ENCODE measurements at places on chromosomes 1 and 21.
A peak's percentile ranks its signal among the peaks of the same experiment; 100 is the strongest.

- peak; percentile 40 for DNase-seq
These were observed 31.4 kb upstream of the PCBP3 start for GRCh38 chr21:45611939-45612664.

- no peak for DNase-seq
These were observed 196.5 kb downstream of the TOMM20 start for GRCh38 chr1:234932106-234932505.

DNA sequence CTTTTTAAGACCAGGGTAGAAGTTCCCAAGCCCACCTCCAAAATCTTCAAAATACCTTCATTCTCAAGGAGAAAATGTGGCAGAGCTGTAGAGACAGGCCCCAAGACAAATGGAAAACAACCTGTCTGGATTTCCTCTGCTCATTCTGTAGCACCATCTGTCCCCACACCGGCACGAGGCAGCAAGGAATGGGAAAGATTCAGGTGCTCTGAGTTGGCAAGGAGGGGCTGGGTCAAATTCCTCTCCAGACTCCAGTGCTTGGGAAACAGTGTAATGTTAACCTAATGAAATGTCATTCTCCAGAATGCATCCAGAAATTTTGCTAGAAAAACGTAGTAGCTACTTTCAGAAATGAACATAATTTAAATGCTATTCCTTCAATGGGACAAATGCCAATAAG is 9.3 kb downstream of the PABPC4 start:
- no peak for DNase-seq

DNA sequence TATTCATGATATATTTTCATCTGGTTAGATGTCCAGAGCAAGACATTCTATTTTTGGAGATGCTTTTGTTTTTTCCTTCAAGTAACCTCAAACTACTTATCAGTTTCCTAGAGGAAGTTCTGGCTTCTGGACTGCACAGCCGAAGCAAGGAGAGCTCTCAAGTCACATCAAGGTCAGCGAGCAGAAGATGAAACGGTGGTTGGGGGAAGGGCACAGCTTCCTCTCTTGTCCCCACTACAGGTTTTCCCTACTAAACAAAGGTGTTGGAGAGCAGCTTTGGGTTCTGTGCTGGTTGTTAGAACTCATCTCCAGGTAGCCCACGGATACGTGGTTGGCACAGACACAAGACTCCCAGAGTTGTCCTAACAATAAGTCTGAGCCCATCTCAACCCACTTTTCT is 5.1 kb upstream of the PLEKHO1 start:
- DNase-seq, result no peak

GRCh38 chr1:1031659-1032235 is 11.8 kb downstream of the AGRN start:
- DNase-seq, result no peak

DNA sequence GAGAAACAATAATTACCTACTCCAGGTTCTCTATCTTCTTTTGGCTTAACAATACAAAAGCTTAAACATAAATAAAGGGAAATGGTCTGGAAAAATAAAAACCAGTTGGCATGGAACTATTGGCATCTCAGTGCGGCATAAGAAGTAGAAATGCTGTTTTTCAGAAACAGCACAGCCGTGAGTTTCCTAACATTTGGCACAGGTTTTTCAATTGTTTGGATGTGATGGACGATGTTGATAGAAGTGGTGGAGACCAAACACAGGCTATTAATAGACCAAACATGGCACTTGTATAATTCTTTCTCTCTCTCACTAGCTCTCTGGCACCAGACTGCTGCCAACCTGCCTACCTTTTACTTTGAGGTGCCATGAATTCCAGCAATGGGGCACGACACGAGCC is 36.2 kb downstream of the KCNN3 start:
- no peak for DNase-seq

DNA sequence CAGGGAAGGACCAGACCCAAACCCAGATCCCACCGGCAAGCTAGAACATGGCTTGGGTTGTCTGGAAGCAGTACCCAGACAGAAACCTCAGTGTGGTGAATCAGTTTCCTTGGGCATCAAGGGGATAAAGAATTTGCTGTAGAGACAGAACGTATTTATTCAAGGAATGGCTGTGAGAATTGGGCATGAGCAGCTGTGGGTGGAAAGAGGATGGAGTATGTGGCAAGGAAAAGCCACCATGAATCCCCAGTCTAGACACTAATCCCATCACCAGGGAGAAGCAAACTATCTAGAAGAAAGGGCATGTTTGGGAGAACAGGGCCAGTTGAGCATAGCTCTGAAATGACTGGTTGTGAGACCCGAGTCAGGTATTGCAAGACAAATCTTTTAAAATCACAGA is 109.2 kb downstream of the TOMM20 start:
- peak; percentile 43 for DNase-seq

DNA sequence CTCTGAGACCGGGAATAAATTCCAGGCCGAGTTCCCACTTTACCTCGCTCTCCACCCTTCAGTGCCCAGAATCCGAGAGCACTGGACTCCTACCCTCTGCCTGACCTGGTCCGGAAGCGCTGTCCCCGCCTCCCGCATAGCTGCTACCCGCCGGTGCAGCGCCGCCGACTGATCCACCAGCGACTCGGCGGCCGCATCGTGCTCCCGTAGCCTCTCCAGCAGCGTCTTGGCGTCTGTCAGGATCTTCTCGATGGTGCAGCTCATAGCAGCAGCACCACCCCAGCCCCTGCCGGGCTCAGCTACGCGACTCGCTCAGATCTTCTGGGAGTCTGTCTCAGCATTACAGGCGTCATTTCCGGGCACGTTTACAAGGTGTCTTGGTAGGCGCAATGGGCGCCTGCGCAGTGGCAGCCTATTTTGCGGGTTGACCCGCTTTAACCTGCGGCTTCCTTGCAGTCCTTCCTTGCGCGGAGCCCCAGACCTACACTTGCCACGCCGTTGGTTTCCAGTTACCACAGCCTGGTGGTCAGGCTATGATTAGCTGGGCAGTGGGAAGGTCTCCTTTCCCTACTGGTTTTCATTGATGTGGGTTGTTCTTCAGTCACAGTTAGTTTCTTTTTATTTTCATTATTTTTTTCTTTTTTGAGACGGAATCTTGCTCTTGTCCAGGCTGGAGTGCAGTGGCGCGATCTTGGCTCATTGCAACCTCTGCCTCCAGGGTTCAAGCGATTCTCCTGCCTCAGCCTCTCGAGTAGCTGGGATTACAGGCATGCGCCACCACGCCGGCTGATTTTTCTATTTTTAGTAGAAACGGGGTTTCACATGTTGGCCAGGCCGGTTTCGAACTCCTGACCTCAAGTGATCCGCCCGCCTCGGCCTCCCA is at the start of gene SIKE1:
SIKE1 (minus strand) TSS at position 342 of the 883 bp plus-strand sequence; CDS start at position 264, 78 bp downstream.
- DNase-seq, result peak; percentile 95

DNA sequence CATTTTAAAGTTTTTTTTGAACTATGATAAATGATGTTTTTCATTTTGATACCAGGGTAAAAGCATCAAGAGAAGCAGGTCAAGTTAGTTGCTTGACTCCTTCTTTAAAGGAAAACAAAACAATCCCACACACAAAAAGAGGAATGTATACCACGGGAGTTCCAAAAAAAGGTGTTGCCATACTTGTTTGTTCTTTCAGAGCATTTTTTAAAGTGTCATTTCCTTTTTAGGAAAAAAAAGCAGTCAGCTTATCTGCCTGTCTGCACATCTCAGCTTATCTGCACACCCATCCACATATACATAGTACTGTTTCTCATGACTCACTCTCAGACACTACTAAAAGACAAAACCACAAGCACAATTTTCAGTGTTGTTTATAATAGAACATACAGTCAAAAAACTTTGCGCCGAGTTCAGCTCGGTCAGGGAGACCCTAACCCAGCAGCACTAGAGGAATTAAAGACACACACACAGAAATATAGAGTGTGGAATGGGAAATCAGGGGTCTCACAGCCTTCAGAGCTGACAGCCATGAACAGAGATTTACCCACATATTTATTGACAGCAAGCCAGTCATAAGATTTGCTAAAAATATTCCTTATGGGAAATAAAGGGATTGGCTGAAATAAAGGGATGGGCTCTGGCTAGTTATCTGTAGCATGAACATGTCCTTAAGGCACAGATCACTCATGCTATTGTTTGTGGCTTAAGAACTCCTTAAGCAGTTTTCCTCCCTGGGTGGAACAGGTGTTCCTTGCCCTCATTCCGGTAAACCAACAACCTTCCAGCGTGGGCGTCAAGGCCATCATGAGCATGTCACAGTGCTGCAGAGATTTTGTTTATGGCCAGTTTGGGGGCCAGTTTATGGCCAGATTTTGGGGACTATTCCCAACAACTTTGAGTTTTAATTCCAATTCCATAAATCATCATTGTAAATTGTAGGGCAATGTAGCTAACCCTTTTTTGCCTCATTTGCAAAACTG is 11.4 kb upstream of the MNDA start:
- no peak for DNase-seq

DNA sequence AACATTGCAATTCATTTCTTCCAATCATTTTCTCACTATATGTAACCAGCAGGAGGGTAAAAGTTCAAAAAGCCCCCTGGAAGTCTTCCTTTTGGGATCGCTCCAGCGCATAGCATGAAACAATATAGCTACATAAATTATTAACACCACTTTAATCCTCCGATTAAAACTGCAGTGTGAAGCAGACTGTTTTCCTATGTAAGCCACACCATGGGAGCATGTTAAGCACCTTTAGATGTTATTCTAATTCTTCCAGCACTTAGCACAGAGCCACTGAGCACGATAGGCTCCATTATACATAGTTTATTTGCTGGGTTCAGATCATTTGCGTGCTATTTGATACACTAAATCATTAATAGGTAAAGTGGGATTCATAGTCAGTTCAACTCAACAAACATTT is 18.4 kb upstream of the GADD45A start:
- DNase-seq, result no peak

DNA sequence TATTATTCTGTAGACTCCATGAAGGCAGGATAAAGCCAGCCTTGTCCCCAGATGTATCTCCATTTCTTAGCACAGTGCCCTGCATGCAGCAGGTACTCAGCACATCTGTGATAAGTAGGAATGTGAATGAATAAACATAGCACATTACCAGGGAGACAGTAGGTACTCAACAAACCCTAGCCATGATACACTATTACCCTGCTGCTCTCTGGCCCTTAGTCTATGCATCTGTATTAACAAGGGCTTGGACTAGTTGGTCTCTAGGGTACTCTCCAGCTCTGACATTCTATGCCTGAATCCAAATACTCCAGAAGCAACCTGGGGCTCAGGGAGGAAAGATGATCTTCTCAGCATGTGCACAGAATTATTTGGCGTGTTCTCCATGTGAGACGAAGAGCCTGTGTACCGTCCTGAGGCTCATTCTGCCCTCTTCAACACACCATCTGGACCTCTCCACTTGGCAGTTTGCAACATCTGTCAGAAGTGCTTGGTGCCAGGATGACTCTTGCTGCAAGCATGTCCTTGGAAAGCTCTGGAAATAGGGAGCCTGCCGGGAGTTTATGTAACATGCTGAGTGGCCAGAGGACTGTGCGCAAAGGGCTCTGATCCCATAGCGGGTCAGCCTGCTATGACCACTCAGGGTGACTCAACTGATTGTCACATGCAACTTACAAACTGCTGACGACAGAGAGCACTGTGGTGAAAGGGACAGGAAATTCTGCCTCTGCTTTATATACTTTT is 228.2 kb upstream of the USP24 start:
- DNase-seq, result peak; percentile 94

DNA sequence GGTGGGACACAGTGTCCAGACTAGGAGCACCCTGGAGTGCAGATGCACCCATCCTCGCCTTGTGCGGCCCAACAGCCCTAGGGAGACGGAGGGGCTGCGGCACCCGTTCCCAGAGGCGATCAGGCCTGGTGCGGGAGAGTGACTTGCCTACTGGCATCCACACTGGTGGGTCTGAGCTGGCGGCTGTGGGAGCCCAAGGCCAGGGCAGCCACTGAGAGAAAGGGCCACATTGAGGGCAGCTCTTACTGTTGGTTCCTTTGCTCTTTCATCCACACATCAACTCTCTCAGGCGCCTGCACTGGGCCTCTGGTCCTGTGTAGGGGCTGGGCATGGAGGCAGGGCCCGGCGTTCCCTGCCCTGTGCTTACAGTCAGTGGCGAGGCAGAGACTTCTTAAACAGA is 8.6 kb downstream of the PODN start:
- no peak for DNase-seq

DNA sequence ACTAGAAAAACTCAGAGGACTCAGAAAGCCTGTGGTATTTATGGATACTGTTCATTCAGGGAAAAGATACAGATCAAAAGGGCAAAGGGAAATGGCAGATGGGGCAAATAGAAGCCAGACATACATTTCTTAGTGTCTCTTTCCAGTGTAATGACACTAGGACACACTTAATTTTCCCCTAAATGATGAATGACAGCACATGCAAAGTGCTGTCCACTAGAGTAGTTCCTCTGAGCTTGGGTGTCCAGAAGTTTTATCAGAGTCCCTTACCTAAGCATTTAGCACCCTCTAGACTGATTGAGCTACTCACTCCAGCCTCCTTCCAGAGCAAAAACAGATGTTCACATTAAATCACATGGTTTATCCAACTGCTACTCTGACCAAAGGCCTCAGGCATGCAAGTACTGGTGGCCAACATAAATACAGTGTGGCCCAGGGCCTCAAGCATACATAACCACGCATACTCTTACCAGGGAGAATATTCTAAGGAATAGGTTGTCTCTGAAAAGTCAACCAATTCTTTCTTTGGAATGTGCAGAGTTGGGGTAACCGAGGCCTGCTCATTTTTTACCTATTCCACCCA is 166.9 kb downstream of the NCAM2 start:
- DNase-seq, result peak; percentile 96

DNA sequence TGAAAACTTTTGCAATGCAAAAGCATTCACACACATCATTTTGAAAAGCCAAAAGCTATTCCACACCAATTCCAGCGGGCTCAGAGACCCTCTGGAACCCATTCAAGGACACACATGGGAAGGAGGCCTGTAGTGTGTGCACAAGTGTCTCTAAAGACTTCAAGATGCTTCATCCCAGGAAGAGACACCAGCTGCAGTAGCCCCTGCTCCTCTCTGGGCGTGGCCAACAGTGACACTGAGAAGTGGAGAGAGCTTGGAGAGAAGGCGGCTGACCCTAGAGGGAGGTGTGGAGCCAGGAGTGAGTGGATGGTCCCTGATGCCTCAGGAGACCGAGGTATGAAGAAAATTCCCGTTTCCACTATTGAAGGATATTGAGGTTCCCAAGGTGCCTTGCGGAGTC is 14.9 kb upstream of the TNNI1 start:
- peak; percentile 48 for DNase-seq

GRCh38 chr1:151242442-151242841 is 12.1 kb upstream of the PSMD4 start:
- DNase-seq, result no peak

GRCh38 chr1:79226963-79227362 is 220.4 kb upstream of the ADGRL4 start:
- no peak for DNase-seq

- DNase-seq, result no peak
These were observed 55.2 kb downstream of the SYT14 start for GRCh38 chr1:209993061-209993830.

- peak; percentile 39 for DNase-seq
These were observed 20.5 kb downstream of the DSTYK start for GRCh38 chr1:205190845-205191577.

DNA sequence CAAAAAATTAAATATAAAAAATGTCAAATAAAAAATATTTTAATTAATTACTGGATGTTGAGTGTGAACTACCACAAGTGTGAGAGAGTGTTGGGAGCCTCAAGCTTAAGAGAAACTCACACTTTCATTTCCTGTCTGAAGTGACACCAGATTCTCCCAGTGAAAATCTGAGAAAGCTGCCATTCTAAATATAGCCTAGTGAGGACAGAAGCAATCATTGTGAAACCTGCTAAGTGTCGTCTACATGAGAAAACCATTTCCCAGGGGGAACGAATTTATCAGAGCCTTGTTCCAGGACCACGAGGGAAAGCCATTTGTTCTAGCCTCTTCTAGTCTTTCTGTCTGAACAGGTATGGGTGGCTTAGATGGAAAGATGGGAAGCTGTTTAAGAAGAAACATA is 329.3 kb upstream of the PRMT6 start:
- peak; percentile 3 for DNase-seq

GRCh38 chr21:35048183-35048601 is 910 bp downstream of the RUNX1 start:
- no peak for DNase-seq

Data from fibroblast of upper back skin (primary cell).